ENCODE measurements at places on chromosomes 5 and 9. TPM values are rescaled to one million over a fixed set of nuclear protein-coding genes. Genes with fewer than 3 reads are reported as not detected.

Gene SLC6A7
- 0.03 TPM for polyA plus RNA-seq

Gene LRRC70
- polyA plus RNA-seq: 4.1 TPM

Gene FRRS1L
- not detected for polyA plus RNA-seq

Gene PFN3
- not detected for polyA plus RNA-seq

Gene SLC2A6
- 49.6 TPM for polyA plus RNA-seq

Gene FAM193B
- polyA plus RNA-seq: 70.5 TPM

Gene TRIP13
- polyA plus RNA-seq: 2.7 TPM

Gene ZNF782
- 0.95 TPM for polyA plus RNA-seq

Gene FOXD1
- 0.22 TPM for polyA plus RNA-seq

Gene PRRX2
- 3.8 TPM for polyA plus RNA-seq

Gene TRIM23
- polyA plus RNA-seq: 4.5 TPM

Gene NOXA1
- polyA plus RNA-seq: 2.1 TPM

Gene GAPT
- polyA plus RNA-seq: 20.5 TPM

Gene KLHL9
- 10.5 TPM for polyA plus RNA-seq

Gene PCBD2
- 5.7 TPM for polyA plus RNA-seq

Gene CDX1
- 0.28 TPM for polyA plus RNA-seq

Gene MVB12B
- polyA plus RNA-seq: 9.5 TPM

Gene SPZ1
- polyA plus RNA-seq: not detected

Gene FRMD3
- 0.75 TPM for polyA plus RNA-seq

Gene CENPH
- polyA plus RNA-seq: 3.3 TPM

Gene ADRB2
- 11.0 TPM for polyA plus RNA-seq

Gene CNTNAP3
- 0.94 TPM for polyA plus RNA-seq

Gene RETREG1
- 8.7 TPM for polyA plus RNA-seq

Gene MEF2C
- 9.1 TPM for polyA plus RNA-seq

Gene TNC
- polyA plus RNA-seq: 3.9 TPM

Gene NR5A1
- not detected for polyA plus RNA-seq

Gene BTNL9
- 70.1 TPM for polyA plus RNA-seq

Gene SHOC1
- polyA plus RNA-seq: 0.18 TPM

Measured in lung (tissue), 17 donors.